ENCODE measurements at places on chromosomes 1 and 21. TPM values are rescaled to one million over a fixed set of nuclear protein-coding genes. Genes with fewer than 3 reads are reported as not detected.

Gene CD1B
- not detected for total RNA-seq

DNA sequence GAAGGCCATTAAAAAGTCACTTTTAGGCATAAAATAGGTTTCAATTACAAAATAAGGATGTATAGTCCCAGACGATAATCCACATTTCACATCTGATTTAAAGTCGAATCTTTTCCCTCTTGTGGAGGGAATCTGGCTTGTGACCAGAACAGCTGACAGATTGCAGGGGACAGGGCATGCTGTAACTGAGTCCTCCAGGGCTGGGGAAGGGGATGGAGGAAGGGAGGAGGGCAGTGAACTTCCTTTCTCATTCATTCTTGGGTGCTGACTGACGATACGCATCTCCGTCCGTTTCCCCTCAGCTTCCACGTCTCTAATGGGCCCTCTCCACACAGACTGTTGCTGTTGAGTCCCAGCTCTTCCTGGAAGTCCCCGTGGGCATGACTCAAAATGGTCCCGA is 108.1 kb upstream of the CSF3R start:
- H3K27me3 ChIP-seq: no peaks in the 10 kb centered on the region
- H3K36me3 ChIP-seq: no peaks in the 10 kb centered on the region
- no peak for DNase-seq
- H3K27ac ChIP-seq: no peak overlapping the region
- peak overlapping the region; percentile 53 for H3K4me3 ChIP-seq

- peaks cover 4% of the 10 kb centered on the region for H3K4me1 ChIP-seq
- no peaks in the 10 kb centered on the region for H3K36me3 ChIP-seq
- H3K27ac ChIP-seq: no peak overlapping the region
- DNase-seq: no peak
- peaks cover 3% of the 10 kb centered on the region for H3K27me3 ChIP-seq
- no peak overlapping the region for H3K4me3 ChIP-seq
Measured at GRCh38 chr1:167659881-167660280, 29.8 kb downstream of the RCSD1 start.

- H3K4me1 ChIP-seq: no peaks in the 10 kb centered on the region
- no peaks in the 10 kb centered on the region for H3K27me3 ChIP-seq
- DNase-seq: no peak
Measured at GRCh38 chr1:203764105-203765028, 616 bp upstream of the LAX1 start.

DNA sequence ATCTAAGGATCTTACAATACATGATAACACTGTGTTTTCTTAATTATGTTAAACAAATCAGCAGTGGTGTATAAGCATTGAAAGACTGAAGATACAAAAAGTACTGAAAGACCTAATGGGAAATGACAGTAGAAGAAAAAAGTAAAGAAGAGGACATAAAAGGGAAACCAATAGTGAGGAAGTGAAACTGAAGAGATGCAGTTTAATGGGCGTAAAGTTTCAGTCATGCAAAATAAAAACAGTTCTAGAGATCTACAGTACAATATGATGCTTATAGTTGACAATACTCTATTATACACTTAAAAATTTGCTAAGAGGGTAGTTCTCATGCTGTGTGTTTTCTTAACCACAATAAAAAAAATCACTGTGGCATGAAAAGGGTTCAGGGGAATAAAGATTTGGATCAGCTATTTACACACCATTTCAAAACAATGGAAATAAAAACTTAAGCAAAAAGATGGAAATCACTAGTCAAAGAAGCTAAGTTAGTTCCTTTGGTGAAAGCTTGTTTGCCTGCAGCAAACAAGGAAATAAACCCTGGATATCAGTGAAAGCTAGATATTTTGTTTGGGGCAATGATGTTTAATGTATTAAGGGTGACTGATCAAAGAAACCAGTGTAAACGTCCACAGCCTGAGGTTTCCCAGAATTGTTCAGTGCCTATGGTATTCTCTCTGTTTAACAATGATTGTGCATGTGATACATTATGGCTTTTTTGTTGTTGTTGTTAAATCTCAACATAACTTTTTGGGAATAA is 1160.8 kb upstream of the ADGRL2 start:
- H3K27ac ChIP-seq: no peak overlapping the region
- peaks cover 7% of the 10 kb centered on the region for H3K4me1 ChIP-seq
- peaks cover 22% of the 10 kb centered on the region for H3K36me3 ChIP-seq
- H3K4me3 ChIP-seq: no peak overlapping the region
- H3K27me3 ChIP-seq: no peaks in the 10 kb centered on the region
- DNase-seq: no peak

DNA sequence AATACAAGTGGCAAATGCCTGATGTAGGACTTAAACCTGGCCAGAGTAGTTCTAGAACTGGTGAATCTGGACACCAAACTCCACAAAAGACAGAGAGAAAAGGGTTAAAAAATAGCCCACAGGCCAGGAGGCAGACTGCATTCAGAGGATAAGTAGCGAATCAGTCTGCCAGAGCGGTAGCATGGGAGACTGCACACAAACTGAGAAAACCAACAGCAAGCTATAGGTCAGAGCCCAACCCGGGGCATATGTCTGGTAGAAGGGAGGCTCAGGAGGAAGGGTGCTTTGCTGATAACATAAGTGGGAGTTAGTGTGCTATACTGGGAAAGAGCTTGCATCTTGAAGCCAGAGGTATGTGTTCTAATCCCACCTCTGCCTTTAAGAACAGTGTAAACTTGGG is 4.0 kb downstream of the LRRC53 start:
- H3K27ac ChIP-seq: no peak overlapping the region
- no peak for DNase-seq
- no peak overlapping the region for H3K4me3 ChIP-seq

Measured in WTC11 (cell line).